ENCODE measurements at places on chromosomes 16 and 17.

DNA sequence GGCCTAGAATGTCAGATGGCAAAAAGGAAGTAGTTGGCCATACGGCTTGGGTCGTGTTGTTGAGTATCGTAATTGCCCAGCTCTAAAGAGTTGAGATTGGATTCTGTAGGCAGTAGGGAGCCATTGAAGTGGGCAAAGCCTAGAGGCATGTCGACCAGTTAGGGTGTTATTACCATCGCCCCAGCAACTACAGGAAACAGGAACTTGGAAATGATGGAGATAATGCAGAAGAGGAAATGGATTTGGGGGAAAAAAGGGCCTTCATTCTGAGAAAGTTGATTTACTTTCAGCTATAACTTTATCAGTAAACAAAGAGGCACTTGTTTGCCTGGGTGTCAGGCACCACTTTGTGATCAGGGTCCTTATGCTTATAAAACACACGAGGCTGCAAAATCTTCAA, 52.6 kb downstream of the COX10 start:
- DNase-seq: no peak

- DNase-seq: no peak
Observed at GRCh38 chr17:73791631-73792030, 147.4 kb upstream of the SDK2 start.

GRCh38 chr16:28291651-28292626, at the start of gene SBK1:
TSS of gene SBK1 (plus strand) at chr16:28292525. CDS start at chr16:28317392, 24,867 bp downstream.
- DNase-seq: peak; percentile 89

GRCh38 chr17:80070375-80071115, 30.8 kb upstream of the GAA start:
- no peak for DNase-seq

DNA sequence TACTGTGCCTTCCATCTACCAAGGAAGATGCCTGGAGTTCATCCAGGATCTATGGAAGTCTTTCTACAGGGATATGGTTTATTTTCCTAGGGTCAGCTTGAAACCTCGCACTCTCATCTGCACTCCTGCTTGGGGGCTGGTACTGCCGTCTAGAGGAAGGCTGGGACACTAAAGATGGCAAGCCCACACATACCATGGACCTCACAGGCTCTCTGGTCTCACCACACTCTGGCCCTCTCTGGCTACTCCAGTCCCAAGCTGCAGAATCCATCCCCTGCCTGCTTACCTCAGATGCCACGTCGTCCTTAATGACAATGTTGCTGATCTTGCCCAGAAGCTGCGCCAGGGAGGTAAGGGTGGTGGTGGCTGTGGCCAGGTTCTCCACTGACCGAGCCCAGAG, 2.1 kb upstream of the UNC119 start:
- DNase-seq: no peak

GRCh38 chr16:11403920-11404319, 58.7 kb downstream of the RMI2 start:
- DNase-seq: no peak

DNA sequence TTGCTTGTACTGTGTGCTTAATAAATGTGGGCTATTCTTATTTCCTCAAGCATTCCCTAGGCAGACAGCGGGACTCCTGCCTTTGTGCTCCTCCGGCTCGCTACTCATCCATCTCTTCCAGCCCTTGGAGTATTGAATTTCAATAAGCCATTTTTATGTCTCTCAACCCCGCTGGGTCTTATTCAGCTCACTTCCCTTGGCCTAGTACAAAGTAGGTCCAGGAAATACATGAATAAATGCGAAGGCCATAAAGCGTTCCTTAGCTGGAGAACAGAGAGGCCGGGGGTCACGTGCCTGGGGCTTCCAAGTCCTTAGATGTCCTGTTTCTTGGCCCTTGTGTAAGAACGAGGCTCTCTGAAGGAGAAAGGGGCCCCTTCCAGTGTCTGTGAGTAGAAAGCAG, 236.7 kb upstream of the ASIC2 start:
- DNase-seq: no peak

- DNase-seq: no peak
Observed at GRCh38 chr17:30210366-30210765, 25.1 kb downstream of the SLC6A4 start.

GRCh38 chr16:46828292-46828691, 2.7 kb downstream of the C16orf87 start:
- DNase-seq: no peak

- peak; percentile 72 for DNase-seq
Observed at GRCh38 chr17:76014100-76014924, 12.8 kb downstream of the EVPL start.

DNA sequence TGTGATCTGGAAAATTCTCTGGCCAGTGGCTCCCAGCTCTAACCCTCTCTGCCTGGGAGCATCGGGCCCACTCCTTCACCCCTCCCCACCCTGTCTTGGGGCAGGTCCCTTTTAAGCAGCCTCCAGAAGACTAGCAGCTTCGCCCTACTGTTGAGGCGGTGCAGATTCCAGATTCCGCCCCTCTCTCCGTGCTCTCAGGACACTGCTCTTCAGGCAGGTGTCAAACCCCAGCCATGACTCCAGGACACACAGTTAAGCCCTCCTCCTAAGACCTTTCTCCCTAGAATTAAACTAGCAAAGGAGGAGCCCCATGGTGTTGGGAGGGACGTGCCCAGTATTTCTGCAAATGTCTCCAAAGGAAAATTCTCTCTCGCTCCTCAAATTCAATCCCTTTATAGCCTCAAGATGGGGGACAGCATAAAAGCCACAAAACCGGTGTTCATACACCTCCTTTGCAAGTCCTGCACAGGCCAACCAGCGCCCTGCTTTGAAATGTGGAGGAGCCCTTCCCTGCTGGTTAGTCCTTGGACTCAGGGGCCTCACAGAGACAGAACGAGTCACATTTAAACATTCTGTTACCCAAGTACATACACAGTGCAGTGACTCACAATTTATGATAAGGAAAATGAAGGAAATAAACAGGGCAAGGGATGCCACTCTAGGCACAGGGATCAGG, 7.2 kb downstream of the LPO start:
- DNase-seq: no peak

GRCh38 chr16:75462806-75463205, 1.7 kb downstream of the TMEM170A start:
- DNase-seq: peak; percentile 57

- DNase-seq: peak; percentile 14
Observed at GRCh38 chr17:13002761-13003453, 14.9 kb downstream of the ELAC2 start.

GRCh38 chr16:60459463-60459862, 1576.8 kb downstream of the CDH8 start:
- DNase-seq: no peak

DNA sequence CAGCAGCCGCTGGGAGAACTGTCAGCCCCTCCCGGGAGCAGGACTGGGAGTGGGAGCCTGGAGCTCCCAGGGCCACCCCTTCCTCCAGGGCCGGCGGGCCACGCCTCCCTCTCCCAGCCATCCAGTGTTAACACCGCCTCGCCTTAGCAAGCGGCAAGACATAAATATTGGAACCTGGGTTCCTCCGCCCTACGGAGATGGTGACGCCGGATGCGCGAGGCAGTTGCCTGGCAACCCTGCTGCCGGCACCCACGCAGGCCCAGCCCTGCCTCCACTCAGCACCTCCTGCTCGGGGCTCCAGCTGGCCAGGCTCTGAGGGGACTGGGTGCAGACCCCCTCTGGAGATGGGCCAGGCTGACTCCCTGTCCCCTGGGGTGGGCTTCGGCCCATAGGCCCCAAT, 27.4 kb upstream of the CACNA1H start:
- no peak for DNase-seq

- DNase-seq: no peak
Observed at GRCh38 chr16:56347166-56347565, 78.2 kb downstream of the AMFR start.

- no peak for DNase-seq
Observed at GRCh38 chr17:19554393-19554792, 20.7 kb downstream of the SLC47A1 start.

- peak; percentile 50 for DNase-seq
Observed at GRCh38 chr17:75109046-75109406, 743 bp upstream of the ARMC7 start.

DNA sequence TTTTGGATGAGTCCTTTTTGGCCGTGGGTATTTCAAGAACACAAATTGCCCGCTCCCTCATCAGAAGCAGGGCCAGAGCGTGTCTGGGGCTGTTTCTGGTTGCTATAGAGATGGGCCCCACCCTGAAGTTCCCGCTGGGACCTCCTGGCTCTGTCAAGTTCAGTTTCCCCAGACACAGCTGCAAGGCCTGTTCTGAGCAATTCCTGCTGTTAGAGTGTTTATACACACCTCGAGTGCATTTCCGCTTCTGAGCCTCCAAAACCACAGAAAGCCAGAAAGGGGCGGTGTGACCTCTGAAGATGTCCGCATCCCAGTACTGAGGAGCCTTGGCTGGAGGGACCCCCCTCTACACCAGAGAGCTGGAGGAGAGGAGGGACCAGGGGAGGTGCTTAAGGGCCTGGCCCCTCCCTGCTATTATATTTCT, 9.3 kb upstream of the WBP2 start:
- DNase-seq: peak; percentile 82

DNA sequence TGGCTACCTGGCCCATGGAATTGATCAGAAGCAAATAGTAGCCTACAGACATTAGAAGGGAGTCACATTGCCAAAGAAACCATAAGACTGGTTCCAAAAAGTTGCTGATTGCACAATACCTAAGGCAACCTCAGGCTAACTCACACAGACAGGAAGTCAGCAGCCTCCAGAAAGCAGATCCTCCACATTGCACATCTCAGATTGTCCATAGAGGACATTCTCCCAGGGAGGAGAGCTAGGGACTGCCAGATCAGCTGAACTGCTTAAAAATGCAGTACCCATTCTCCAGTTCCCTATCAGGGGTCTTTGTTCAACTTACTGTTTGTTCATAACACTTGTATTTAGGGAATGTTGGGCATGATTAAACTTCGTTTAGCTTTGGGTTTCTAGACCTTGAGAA, 4.2 kb downstream of the CCL3 start:
- no peak for DNase-seq

DNA sequence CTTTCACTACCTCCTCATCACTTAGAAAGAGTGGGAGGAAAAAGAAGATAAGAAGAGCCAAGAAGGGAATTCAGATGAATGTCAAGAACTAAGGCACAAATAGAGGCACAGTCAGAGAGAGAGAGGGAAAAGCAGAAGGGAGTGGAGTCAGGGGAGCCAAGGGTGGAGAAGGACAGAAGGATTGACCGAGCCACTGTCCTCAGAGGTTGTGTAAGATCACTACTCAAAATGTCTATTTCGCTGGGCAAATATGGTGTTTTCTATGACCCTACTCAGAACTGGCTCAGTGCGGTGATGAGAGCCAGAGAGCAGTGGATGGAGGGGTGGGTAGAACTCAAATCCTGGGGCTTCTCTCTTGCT, 139.2 kb upstream of the HS3ST2 start:
- no peak for DNase-seq

DNA sequence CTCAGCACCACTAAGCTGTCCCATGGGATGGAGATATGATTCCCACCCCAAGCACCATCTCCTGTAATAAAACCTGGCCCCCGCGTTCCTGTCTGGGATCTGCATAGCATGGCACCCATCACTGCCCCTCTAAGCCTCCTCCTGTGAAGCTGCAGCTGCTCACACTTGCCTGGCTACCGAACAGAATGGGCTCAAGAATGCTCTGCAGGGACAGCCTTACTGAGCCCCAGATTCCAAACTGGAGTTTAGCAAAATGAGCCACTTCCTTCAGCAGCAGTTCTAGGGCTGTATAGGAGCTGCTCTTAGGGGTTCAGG, 256.1 kb downstream of the CPPED1 start:
- DNase-seq: no peak

DNA sequence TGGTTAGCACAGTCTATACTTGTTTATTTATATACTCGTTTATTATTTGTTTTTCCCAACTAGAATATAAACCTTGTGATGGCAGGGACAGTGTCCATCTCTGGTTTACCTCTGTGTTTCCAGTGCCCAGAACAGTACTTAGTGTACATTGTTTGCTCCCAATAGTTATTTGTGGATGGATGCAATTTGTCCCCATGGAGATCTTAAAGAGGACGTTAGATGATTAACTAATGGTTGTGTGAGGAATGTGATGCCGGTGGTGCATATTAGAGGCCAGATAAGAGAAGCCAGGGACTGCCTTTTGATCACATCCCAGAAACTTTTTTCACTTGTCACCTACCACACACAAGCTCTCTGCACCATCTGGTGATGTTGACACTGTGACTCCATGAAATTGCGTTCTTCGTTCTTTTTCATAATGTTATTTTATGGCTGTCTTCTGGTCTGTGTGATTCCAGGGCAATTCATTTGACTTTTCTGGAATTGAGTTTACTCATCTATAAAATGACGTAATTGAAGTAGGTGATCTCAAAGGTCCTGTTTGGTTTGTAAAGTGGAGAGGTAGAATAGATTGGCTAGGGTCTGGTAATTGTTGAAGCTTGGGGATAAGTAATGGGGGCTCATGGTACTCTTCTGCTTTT, 1.2 kb downstream of the COX10 start:
- DNase-seq: no peak

DNA sequence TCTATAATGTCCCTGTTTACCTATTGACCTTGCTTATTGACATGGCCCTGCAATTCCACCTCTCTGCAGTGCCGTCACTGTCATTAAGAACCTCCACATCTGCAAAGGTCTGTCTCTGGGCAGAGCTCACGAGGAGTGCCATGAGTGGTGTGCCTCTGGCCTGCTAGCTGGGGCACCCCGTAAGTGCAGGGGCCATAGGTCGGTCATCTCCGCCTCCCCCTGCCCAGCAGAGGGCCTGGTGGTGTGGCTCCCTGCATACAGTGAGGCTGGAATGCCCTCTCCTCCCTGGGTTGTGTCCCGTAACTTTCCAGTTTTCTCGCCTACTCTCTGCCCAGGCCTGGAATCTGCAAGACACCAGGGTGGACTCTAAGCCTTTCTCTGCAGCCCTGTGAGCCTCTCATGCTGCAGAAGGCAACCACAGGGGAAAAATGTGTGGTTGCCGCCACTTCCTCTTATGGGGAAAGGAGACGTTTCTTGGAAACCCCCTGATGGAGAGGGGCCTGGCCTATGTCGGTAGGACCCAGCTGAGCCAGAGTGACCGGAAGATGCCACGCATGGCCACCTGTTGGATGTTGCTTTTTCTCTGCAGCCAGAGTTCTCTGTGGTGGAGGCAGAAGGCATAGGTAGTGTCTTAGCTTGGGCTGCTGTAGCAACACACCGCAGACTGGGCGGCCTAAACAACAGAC, 2.7 kb upstream of the SNX20 start:
- DNase-seq: peak; percentile 66
